ENCODE measurements at places on chromosomes 3 and 15.

DNA sequence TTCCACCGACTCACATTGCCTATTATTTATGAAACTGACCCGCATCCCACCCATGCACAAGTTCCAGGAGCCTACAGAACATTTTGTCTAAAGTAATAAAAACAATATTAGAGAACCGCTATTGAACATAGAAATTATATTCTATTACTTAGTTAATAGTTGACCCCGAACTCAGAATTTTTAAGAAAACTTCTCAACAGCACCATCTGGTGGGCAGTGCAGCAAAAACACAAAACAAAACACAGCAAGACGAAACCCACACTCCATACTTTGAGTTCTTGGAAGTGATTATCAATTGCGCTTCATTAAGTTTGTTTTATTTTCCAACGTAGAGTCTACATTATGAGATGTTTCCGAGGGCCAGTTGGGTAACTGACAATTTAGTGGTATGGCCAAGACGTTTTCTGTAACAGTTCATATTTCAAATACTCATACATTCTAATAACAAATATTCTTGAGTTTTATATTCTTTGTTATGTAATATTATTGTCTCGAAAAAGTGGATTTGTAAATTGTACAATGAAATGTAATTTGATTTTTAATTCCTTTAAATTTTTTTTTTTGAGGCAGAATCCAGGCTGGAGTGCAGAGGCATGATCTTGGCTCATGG is 24.0 kb upstream of the C3orf70 start:
- DNase-seq, result peak; percentile 17

GRCh38 chr15:58392141-58392540 is 39.6 kb upstream of the LIPC start:
- no peak for DNase-seq

DNA sequence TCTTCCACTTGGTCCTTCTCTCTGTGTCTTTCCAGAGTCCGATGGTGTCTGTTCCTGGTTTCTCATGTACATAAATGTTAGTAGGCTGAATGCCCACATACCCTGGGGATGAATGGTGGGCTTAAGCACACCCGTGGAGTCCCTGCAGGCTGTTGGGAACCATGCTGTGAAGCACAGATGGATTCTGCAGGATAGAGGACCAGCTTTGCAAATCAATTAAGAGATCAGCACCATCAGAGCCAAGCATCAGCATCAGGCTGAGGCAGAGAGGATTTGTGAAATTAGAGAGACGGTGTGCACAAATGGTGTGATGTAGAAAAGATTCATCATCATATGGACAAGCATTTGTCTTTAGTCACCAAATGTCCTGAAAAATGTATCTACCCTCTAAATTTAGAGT is 127.1 kb downstream of the SV2B start:
- no peak for DNase-seq

- DNase-seq, result no peak
These were observed 2.5 kb upstream of the RPP25 start for GRCh38 chr15:74958908-74959585.

GRCh38 chr3:144556392-144556791 is 584.8 kb downstream of the DIPK2A start:
- DNase-seq, result no peak

- peak; percentile 53 for DNase-seq
These were observed 64.2 kb downstream of the MYO5A start for GRCh38 chr15:52464478-52464877.

GRCh38 chr3:141605883-141606282 is 119.1 kb downstream of the RASA2 start:
- no peak for DNase-seq

DNA sequence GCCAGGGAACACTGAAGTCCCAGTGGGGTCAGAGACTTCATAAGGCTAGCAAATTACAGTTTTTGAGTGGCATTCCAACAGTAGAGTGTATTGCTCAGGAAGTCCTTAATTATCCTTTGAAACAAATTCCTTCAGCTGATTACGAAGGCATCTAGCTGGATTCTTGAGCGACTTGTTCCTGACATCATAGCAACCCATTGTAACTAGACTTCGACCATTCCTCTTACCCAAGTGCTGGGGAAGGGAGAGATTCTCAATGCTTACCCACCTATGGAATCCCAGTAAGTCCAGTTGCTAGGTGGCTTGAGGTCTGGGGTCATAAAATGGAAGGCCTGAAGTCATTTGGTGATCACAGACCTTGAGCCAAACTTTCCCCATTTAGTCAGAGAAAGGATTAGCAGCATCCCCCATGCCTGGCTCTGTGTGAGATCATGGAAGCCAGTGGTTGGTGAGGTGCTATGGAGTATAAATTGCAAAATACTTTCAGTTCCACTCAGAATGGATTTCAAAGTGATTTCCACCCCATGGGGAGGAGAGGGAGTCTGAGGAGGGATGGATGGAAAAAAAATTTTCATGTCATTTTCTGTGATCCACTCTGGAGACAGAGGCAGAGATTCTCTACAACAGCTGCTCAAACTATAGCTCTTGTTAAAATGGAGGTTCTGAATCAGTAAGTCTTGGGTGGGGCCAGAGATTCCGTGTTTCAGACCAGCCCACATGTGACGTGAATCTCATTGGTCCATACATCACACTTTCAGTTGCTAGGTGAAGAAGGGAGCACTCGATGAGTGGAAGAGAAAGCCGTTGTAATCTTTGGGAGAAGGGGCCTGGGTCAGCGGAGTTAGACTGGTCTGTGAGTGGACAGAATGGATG is 45.7 kb downstream of the CD86 start:
- peak; percentile 55 for DNase-seq

DNA sequence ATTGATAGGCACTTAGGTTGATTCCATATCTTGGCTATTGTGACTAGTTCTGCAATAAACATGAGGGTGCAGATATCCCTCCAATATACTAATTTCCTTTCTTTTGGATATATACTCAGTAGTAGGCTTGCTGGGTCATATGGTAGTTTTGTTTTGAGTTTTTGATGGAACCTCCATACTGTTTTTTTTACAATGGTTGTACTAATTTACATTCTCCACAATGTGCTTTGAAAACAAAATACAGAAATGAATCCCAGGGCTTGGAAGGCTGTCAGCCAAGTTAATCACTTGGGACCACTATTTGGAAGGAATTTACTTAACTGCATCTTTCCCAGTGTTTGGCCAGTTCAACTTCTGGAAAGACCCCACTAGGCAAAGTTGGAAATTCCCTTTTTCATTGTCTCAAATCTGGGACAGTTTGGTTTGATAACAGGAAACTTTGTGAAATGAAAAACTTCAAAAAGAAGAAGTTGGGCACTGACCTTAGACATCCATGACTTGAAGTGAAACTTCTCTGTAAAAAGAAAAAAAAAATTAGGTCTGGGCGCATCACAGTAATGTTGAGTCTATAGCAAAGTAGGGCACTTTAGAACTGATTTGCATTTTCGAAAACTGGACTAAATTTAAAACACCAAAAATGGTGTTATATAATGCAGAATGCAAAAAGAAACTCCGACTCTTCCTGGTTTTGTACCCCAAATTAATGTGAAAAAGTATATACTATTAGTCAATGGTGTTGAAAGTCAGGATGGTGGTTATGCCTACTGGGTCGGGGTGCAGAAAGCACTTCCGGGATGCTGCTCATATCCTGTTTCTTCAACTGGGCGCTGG is 6.0 kb downstream of the CTSH start:
- peak; percentile 42 for DNase-seq

- DNase-seq, result no peak
These were observed 21.3 kb downstream of the PRR23A start for GRCh38 chr3:138984816-138985215.

DNA sequence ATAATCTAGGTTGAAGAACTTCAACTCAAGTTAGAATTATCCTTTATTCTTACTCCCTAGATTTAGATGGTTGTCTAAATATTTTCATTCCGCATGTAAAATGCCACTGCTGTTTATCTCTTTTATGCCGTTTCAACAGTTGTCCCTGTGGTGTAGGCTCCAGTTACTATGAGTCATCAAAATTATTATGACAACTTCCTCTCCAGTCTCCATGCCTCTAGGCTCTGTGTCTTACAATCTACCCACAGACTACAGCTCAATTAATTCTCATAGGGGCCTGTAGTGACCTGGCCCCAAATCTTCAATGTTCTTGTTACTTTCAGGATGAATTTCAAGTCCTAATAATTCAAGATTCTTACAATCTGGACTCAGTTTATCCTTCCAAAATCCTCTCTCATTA is 105.8 kb upstream of the UNC13C start:
- DNase-seq, result no peak

- no peak for DNase-seq
These were observed 29.1 kb downstream of the LOXL1 start for GRCh38 chr15:73955326-73955725.

GRCh38 chr3:190361791-190362190 is 26.2 kb upstream of the CLDN16 start:
- DNase-seq, result no peak

DNA sequence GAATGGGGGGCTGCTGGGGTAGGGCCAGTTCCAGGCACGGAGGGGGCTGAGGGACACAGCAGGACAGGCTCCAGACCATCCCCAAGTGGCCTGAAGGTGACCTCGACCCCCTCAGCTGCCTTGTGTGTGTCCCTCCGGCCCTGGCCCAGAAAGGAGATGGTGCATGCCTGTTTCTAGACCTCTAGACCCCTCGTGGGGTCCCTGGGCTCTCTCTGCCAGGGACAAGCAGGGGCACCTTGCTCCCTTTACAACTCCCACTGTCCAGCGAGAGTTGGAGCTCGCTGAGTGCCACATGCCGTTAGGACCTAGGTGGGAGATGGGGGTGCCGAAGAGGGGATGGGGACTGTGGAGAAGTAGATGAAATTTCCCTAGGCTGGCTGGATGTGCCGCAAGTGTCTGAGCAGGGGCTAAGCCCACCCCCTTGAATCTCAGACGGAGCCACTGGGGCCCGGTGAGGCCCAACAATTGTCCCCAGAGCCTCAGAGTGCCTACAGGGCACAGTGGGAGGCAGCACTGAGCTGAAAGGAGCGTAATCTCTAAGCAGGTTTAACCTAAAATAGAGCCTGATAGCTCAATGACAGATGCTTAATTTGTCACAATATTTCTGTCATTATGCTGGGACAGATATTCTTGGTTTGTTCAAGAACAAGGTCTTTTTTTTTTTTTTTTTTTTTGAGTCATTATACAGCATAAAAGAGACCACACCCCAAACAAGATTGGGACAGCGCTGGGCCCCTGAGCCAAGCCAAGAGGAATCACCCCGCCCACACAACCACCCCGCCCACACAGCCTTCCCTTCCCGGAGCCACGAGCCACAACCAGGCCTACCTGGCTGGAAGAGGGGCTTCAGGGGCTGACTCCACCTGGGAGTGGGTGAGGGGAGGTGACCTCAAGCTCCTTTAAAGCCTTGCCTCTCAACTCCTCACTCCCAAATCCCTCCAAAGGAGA is 23.6 kb upstream of the KLF13 start:
- DNase-seq, result peak; percentile 27

DNA sequence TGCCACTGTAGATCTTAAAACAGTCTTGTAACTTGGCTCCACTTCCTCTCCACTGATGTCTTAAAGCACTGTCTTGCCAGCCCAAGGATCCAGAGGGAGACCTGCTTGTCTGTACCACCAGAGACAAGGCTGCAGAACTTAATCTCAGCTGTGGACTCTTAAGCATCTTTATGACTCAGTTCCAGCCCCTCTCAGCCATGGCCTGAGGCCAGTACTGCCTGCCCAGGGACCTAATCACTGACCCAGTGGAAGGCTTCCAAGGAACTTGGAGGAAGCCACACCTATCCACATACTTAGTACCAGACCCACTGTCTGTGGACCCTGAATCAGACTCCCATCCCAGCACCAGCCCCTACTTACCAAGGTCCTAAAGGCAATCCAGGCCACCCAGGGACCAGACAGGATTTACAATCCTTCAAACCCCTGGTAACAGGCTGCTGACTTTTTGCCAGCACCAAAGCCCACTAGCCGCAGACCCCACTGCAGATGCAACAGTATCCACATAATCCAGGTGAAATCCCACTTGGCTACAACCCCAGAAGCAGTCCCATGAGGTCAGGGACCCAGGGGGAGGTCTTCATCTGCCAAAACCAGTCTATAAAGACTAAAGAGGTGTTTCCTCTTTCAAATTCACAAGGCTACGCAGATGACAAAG is 41.9 kb upstream of the PRR20G start:
- DNase-seq, result no peak

DNA sequence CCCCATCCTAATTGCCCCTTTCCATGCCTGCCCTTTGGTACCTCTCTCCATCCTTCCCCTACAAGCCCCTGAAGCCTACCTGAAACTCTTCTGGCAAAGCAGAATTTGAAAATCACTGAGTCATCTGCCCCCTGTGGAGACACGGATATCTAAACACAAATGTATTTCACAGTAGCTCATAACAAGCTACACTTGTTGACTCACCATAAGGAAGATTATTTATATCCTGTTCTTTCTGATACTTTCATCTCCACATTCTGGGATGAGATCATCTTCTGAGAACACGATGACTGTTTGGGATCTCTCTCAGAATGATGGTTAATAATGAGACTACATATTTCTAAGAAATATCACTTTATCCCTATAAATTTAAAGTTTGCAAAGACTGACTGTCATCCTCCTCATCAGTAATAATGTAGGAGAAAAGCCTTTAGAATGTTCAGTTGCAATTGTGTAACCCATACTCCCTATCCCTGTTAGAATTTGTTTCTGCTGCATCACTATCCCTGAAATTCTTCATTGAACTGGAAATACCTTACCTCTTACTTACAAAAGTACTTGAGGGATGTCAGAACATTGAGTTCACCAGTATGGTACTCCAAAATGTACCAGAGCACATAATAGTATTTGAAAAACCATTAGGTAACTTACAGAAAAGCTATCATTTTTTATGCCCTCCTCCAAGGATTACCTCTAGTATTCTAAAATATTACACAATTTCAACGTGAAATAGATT is 116.1 kb upstream of the IL12A start:
- no peak for DNase-seq

GRCh38 chr3:143118630-143119008 is 952 bp upstream of the CHST2 start:
- DNase-seq, result no peak

DNA sequence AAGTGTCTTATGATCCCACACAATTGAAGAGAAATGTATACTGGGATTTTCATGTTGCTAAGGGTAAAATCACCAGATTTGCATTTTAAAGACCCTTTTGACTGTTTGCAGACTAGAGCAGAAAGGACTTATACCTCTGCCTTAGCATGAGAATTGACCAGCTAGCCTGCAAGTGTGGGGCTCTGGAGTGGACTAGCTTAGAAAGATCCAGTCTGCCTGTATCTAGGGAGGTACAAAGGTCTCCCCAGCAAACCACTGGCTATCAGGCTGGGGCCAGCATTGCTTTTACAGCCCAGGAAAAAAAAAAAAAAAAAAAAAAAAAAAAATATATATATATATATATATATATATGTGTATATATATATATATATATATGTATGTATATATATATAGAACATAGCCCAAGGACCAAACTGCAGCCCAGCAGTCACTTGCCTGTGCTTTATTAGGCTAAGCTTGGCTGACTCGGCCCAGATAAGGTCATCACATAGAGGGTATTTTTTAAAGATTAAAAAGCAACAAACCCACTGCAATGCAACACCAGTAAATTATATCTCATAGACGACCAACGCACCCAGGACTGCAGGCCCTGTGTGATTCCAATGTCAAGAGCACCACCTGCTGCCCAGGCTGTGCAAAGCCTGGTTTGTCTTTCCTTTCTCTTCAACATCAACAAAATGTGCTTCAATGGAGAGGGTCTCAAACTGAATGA is 63.7 kb downstream of the DCLK3 start:
- peak; percentile 14 for DNase-seq

All from CD4-positive, alpha-beta T cell treated with Interleukin-21 for 1 hour (primary cell).